T-helper 17 cell (primary cell): ENCODE measurements at places on chromosomes 1 and 21. TPM values are rescaled to one million over a fixed set of nuclear protein-coding genes. Genes with fewer than 3 reads are reported as not detected.

Gene CAMK1G
- not detected for total RNA-seq

Gene NBPF3
- total RNA-seq = 15.6 TPM

Gene LRRC53
- total RNA-seq = not detected

Gene OR2L5
- not detected for total RNA-seq

Gene TTLL7
- 1.5 TPM for total RNA-seq

Gene TNFRSF8
- total RNA-seq = 0.34 TPM

Gene B3GALT5
- total RNA-seq = not detected

Gene MYBPHL
- total RNA-seq = not detected

Gene INPP5B
- total RNA-seq = 24.5 TPM

Gene TFAP2E
- 4.5 TPM for total RNA-seq

Gene SYDE2
- 2.8 TPM for total RNA-seq

Gene S100A7
- not detected for total RNA-seq

Gene SIK1
- total RNA-seq = 266 TPM

Gene KIAA1614
- 0.08 TPM for total RNA-seq

Gene CFHR3
- total RNA-seq = not detected

GRCh38 chr1:226632922-226633351, 84.4 kb downstream of the STUM start:
- peak; percentile 4 for DNase-seq

GRCh38 chr1:247209396-247209795, 37.6 kb upstream of the ZNF124 start:
- DNase-seq = no peak

DNA sequence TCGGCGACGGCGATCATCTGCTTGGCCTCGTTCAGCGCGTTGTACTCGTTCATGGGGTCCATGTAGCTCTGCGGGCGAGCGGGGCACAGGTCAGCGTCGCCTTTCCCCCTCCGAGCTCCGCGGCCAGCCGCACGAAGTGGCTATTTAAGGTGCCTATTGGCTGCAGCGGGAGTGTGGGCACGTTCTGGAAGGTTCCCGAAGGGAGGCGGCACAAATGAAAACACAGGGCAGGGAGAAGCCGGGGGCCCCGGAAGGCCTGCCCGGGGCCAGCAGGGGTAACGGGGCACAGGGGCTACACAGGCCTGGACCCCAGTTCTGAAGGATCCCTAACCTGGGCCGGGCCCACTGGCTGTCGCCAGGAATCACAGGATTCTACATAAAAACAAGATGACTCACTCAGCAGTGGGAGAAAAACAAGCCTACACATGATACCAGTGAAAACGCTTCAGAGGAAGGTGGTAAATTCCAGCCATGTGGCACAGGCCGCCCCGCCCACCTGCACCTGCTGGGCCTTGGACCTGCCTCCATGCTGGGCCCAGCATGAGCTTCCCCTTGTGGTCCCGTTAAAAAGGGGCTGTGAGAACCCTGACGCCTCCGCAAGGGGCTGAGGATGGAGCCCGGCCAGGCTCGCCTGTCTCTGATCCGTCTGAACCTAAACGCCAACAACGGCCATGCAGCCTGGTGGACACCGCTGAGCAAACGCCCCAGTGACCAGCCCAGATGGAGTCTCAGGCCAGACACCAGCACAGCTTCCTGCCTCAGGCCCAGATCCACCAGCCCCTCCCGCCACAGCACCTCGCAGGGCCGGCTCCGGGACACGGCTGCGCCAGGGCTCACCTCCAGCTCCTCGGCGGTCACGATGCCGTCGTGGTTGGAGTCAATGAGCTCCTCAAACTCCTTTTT, 3.9 kb upstream of the TNFRSF4 start:
- DNase-seq = peak; percentile 41

GRCh38 chr1:151992303-151993083, 1.2 kb downstream of the S100A10 start:
- DNase-seq = peak; percentile 31

DNA sequence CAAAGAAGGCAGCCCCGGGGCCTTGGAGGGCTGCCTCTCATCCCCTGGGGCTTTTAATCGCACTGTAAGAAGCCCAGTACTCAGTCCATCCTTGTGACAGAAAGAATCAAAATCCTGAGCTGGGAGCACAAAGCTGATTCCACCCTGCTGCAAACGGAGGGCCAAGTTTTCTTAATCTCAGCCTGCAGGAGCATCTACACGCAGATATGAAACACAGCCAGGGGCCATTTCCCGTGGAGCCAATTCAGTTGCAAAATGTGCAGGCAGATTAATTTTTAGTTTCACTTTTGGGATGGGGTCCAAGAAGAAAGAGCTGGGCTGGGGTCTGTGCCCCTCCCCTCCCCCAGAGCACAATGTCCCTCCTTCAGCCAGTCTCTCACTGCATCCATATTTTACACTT, 4.4 kb downstream of the LYPD8 start:
- no peak for DNase-seq

GRCh38 chr21:38475519-38475918, 22.8 kb downstream of the ERG start:
- no peak for DNase-seq

GRCh38 chr1:88791192-88791591, 100.2 kb downstream of the GTF2B start:
- DNase-seq = no peak

DNA sequence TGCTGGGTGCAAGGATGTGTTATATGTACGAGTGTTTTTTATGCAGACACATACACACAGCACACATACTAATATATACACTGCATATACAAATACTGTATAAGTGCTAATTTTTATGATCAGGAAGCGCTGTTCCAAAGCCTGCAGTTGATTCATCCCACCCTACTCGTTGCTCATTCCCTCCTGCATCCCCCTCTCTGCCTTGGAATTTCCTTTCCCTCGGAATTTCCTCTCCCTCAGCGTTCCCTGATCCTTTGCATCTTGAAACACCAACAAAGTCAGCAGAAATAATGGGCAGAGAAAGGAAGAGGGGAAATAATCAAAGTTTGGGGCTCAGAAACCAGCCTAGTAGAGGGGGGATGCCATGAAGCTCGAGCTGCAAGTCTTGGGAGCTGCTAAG, 98.9 kb downstream of the CSMD2 start:
- DNase-seq = no peak

- no peak for DNase-seq
Measured at GRCh38 chr1:29437946-29438345, 201.6 kb downstream of the PTPRU start.

GRCh38 chr1:197677752-197678295, 97.5 kb downstream of the DENND1B start:
- DNase-seq = no peak

DNA sequence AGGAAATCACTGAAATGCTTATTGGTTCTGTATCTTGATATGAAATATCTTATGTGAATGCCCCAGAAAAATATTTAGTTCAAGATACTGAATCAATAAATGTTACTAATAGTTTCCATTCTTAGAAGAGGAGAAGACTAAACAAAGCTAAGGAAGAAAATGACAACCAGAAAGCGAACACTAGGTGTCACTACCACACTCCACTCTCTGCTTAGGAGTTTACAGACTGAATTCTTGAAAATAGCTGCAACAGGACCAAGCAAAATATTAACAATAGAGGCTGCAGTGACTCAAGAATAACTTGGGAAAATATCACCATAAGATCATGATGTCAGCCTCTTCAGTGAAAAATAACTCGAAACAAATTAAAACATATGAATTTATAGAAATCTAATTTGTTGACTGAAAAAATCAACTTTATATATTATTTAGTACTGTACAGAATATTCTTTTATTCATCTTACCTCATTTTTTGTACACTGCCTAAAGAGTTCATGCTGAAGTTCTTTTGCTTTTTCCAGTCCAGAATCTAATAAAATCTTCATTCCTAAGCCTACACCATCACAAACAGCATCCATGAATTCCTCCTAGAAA, 61.6 kb downstream of the KIF14 start:
- DNase-seq = no peak

- no peak for DNase-seq
Measured at GRCh38 chr1:226029093-226029496, 30.0 kb upstream of the SDE2 start.

DNA sequence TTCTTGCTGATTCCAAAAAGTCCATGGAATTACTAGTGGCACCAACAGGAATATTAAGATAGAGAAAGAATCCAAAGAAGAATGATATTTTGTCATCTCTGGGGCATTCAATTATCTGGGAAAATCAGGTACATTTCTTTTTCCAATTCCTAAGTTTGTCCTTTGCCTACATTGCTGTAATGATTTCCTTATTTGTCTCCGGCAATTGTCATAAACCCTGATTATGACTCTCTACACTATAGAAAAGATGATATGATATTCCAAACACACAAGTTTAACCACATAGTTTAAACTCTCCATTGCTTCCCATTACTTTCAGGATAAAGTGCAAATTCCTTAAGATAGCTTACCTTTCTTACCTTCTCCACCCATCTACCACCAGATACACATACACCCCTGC, 647.0 kb downstream of the PLPP3 start:
- no peak for DNase-seq

DNA sequence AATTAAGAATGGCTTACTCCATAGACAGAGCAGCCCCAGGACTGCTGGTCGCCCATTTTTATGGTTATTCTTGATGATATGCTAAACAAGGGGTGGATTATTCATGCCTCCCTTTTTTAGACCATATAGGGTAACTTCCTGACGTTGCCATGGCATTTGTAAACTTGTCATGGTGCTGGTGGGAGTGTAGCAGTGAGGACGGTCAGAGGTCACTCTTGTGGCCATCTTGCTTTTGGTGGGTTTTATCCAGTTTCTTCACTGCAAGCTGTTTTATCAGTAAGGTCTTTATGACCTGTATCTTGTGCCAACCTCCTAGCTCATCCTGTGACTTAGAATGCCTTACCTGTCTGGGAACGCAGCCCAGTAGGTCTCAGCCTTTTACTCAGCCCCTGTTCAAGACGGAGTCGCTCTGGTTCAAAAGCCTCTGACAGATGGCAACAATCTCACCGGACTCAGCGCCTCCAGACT, 5.2 kb upstream of the AGPAT3 start:
- no peak for DNase-seq

DNA sequence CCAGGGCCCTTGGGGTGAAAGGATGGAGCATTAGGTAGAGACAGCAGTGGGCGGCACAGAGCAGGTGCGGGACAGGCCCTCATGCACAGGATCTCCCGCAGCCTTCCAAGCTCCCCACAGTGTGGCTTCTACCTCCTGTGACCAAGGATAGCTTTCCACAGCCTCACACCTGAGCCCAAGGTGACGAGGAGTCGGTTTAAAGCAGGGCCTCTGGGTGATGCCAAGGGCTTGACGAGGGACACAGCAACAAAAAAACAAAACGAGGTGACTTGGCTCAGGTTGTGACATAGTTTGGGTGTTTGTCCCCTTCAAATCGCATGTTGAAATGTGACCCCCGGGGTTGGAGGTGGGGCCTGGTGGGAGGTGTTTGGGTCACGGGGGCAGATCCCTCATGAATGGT, 15.3 kb downstream of the RSPH1 start:
- no peak for DNase-seq

DNA sequence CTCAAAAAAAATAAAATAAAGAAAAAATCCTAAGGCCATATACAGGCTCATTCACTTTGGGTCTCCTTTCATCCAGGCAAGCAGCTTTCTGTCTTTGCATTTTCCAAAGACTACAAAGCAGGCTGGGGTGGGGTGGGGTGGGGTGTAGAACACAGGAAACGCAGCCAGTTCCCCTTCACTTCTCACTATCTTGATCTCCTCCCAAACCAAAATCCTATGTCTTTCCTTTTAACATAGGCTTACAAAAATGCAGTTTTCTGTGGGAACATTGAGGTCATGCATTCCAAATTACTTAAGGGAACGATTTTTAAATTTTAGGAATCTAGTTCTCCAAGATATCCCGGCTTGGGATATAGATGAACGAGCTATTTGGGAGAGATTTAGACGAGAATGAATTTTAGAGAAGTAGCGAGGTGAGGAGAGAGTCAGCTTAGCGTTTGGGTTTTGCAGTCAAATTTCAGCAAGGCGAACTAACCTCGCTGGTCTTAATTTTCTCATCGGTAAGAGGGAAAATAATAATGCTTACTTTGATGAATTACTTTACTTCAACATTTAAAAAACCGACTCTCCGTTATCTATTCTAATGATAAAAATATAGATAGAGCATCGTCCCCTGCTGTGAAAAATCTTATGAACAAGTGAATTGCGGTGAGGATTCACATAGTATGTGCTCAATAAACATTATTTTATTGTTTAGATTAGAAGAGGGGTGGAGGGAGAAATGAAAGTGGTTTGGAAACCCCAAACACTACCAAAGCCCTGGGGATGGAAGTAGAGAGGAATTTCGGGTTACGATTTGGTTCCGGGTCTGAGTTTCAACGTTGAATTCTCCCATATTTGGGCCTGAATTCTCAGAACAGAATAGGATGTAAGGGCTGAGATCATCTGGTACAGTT, 735 bp upstream of the STX12 start:
- no peak for DNase-seq

- no peak for DNase-seq
Measured at GRCh38 chr1:190129366-190129765, 348.3 kb downstream of the BRINP3 start.

DNA sequence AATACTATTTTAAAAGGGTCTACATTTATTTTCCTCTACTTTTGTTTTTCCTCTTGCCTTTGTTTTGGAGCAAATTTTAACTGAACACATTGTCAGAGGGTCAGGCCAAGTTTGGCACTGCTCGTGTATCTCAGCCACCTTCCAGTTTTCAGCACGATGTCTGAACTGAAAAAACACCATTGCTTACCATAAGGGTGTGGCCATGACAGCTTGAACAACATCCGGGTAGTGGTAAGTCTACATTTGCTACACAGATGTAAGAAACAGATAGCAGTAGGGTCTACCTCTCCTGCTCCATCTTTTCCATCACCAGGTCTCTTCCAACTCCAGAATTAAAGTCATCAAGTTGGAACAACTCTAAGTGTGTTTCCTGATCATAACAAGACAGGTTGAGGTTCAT, 4.2 kb downstream of the HIVEP3 start:
- DNase-seq = no peak

DNA sequence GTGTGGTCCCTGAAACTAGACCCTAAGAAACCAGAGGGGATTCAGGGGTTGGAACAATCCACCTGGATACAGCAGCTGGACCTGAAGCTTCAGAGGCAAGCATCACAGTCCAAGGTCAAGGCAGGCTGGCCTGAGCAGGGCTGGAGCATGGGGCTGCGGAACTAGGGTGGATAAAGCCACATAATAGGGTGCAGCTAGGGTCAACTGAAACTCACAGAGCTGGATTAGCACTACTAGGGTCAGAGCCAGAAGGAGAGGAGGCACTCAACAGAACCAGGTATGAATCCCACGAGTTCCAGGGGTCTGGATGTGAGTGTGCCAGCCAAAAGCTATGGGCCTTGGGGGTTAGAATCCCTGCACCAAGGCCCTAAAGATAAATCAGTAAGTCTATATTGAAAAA, 231.0 kb upstream of the KIAA0040 start:
- no peak for DNase-seq
